ENCODE measurements at places on chromosomes 12 and 14. TPM values are rescaled to one million over a fixed set of nuclear protein-coding genes. Genes with fewer than 3 reads are reported as not detected.

Gene VRTN
- not detected for total RNA-seq

DNA sequence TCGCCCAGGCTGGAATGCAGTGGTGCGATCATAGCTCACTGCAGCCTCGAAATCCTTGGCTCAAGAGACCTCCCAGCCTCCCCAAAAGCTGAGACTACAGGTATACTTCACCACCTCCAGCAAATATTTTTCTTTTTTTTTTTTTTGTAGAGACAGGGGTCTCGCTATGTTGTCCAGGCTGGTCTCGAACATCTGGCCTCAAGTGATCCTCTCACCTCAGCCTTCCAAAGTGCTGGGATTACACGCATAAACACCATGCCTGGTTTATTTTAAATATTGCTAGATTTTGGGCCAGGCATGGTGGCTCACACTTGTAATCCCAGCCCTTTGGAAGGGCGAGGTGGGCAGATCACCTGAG, 26.7 kb upstream of the UBC start:
- no peak for DNase-seq

Gene GIT2
- total RNA-seq, result 99.0 TPM

- no peak for DNase-seq
These were observed 50.0 kb downstream of the FIGNL2 start for GRCh38 chr12:51798501-51798900.

- no peak for DNase-seq
These were observed 19.9 kb upstream of the BDKRB2 start for GRCh38 chr14:96184737-96185136.

GRCh38 chr14:65824285-65824977, 411.9 kb downstream of the FUT8 start:
- DNase-seq, result peak; percentile 69

GRCh38 chr14:51006781-51007211, 62.5 kb upstream of the PYGL start:
- no peak for DNase-seq

Gene ADIPOR2
- 38.5 TPM for total RNA-seq

DNA sequence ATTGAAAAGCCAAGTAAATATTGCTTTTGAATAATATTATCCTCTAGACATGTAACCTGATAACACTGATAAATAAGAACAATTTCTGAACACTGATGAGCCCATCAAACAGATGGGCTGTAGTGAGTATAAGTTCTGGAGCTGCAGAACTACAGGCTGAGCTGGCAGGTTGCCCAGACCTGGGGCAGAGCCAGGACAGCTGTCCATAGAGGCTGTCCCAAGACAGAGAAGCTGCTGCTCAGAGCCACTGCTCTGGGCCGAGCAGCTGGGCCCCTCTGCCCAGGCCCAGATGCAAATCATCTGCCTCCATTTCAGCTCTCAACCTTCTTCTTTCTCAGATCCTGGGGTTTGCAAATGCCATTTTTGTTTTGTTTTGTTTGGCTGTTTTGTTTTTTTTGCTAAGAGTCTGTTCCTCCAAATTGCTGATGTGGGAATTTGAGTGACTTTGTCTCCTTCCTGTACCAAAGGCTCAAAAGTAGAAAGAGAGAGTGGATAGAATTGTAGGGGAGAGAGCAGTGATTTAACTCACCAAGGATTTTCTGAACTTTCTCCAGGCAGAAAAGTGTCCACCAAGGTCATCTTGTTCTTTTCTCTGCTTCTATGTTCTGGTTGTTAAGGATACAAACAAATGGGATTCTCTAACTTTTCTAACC, 4.0 kb upstream of the TESPA1 start:
- no peak for DNase-seq

DNA sequence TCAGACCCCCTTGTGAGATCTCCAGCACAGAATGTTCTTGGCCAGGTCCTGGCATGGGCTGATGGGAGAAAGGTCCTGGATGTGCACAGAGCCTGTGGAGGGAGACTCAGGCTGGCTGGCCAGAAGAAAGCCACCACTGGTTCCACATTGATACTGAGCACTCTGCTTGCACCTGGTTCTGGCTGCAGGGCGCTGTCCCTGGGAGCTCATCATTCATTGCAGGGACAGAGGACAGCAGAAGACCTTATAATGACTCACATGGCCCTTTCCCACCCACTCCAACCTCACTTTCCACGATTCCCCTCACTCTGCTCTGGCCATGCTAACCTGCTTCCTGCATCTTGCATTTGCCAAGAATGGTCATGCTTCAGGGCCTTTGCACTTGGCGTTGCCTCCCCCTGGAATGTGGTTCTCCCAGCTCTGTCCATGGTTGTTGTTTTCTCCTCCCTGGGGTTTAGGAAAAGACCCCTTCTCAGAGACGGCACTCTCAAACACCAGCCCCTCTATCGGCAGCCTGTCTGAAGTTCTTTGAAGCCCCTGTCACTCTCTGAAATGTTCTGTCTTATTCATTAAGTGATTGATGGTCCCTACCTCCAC, 10.3 kb downstream of the KRT7 start:
- DNase-seq, result no peak

DNA sequence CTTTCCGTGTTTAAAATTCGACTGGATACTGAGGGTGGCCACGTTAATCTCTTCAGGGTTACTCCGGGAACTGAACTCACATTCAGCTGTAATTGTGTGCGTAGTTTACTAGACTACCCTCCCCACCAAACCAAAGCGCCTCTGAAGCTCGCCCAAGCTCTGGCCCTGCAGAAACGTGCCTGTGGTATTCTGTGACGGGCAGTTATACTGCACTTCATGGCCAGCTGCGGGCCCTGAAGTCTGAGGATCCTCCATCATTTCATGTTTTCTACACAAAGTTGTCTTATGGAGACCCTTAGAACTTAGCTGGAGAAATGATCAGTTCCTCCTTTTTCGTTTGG, 688 bp downstream of the ZNF26 start:
- peak; percentile 15 for DNase-seq

DNA sequence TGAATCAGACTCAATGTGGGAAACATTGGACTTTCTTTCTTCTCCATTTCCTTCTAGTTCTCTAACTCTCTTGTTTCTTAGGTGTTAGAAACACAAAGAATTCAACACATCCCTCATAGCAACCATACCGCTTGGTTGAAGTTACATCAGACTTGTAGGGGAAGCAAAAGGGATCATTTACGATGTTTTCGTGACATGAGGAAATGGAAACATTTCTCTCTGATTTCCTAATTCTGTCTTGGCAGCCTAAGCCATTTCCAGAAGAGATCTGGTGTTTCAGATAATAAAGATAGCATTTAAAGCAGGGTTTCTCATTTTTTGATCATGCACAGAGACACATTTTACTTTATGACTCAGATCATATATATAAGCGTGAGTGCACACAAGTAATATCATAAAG, 202.0 kb downstream of the TMEM132C start:
- no peak for DNase-seq

- no peak for DNase-seq
These were observed 52.1 kb downstream of the KICS2 start for GRCh38 chr12:64170024-64170423.

GRCh38 chr14:24317141-24317928, 6.0 kb downstream of the LTB4R start:
- DNase-seq, result peak; percentile 22

GRCh38 chr12:132530447-132530846, 40.5 kb downstream of the FBRSL1 start:
- DNase-seq, result no peak

Gene WNT1
- total RNA-seq, result 0.33 TPM

Gene CD69
- 34.0 TPM for total RNA-seq

DNA sequence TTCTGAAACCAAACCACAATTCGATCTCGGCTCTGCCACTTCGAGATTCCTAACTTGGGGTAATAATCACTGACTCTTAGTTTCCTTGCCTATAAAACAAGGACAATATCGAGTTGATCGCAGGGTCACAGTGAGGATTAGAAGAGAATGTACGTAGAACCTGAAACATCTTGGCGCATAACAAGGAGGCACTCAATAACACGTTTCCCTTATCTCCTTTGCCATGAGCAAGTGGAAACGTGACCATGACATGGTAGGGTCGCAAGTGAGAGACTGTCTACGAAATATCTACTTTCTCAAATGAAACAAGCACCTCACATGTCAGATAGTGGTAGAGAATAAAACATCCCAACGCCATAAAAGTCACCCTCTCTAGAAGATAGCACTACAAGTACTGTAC, 2.3 kb downstream of the DICER1 start:
- DNase-seq, result no peak

DNA sequence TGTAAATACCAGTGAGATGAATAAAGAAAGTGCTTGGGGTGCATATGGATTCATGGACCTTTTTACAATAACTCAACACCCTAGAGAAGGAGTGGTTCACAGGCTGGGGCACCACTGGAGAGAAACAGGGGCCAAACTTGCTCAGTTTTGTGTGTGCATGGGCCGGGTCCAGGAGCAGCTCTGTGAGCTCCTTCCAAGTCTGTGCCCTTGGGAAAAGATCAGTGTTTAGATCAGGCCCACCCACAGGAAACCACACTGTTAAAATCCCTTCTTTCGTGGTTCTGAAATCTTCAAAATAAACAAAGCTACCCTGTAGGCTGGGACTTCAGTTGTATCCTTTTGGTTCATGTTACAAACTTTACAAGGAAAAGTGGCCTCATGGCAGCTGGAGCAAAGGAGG, 156.1 kb upstream of the TMEM260 start:
- DNase-seq, result no peak

Gene CMA1
- not detected for total RNA-seq

DNA sequence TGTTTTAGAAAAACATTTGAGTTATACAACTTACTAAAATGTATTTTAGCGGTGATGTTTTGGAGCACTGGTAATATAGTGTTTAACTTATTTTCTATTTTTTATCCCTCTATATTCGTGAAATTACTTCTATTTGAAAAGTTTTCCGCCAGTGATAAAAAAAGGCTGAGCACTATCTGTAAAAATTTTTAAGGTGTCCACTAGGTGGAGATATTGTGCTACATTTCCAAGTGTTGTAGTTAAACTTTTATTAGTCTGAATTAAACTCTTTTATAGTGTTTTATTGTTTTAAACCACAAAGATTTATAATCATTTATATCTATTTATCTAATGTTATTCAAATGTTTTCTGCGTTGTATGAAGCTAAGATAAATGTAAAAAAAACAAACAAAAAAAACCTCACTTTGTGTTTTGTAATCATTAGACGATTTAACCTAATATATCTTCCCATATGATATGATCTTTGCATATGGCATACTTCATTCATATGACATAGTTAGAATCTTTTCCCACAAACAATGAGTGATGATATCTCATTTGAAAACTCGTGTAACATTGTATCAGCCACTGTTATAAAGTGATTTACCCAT, 11.8 kb downstream of the ALG10B start:
- DNase-seq, result peak; percentile 42

GRCh38 chr14:89027097-89027740, 202.8 kb downstream of the TTC8 start:
- peak; percentile 61 for DNase-seq

Gene TOGARAM1
- total RNA-seq, result 18.3 TPM

- no peak for DNase-seq
These were observed 1908.1 kb upstream of the SEL1L start for GRCh38 chr14:83441801-83442200.

Gene GLIPR1L2
- 1.2 TPM for total RNA-seq

GRCh38 chr12:2338991-2339431, 286.2 kb downstream of the CACNA1C start:
- no peak for DNase-seq

Gene POTEM
- not detected for total RNA-seq

Gene HOXC12
- total RNA-seq, result not detected

Gene FAM90A1
- total RNA-seq, result not detected

- DNase-seq, result peak; percentile 27
These were observed 462 bp downstream of the KNTC1 start for GRCh38 chr12:122527478-122527944.

Gene PCBP2
- 858 TPM for total RNA-seq

GRCh38 chr14:75425446-75425845, 2.4 kb upstream of the JDP2 start:
- DNase-seq, result no peak

GRCh38 chr12:123907726-123908476, 64.7 kb downstream of the CCDC92 start:
- DNase-seq, result no peak

DNA sequence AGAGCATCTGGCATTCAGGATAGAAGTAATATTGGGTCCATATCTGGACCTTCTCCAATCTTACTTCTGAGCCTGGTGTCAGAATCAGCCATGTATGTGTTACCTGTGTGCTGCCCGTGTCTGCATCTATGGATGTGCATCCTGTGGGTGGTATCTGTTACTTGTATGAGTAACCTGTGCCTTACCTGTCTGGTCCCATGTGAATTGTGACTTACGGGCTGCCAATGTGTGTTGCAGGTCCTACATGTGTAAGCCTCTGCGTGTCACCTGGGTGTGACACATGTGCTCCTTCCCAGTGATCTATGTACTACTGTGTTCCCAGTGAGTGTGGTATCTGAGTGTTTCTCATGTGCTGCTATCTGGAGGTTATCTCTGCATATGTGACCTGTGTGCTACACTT, 208.4 kb downstream of the ADGRD1 start:
- no peak for DNase-seq

Gene AGAP2
- total RNA-seq, result 54.4 TPM

GRCh38 chr12:82299319-82300025, 58.7 kb downstream of the CCDC59 start:
- no peak for DNase-seq

Gene IAPP
- total RNA-seq, result not detected

- DNase-seq, result no peak
These were observed 143.0 kb downstream of the EMP1 start for GRCh38 chr12:13339538-13339937.

- peak; percentile 61 for DNase-seq
These were observed 59.5 kb downstream of the EMP1 start for GRCh38 chr12:13255792-13256691.

- DNase-seq, result no peak
These were observed 49.1 kb upstream of the FKBP4 start for GRCh38 chr12:2745655-2746054.

Gene CCND2
- 89.3 TPM for total RNA-seq

DNA sequence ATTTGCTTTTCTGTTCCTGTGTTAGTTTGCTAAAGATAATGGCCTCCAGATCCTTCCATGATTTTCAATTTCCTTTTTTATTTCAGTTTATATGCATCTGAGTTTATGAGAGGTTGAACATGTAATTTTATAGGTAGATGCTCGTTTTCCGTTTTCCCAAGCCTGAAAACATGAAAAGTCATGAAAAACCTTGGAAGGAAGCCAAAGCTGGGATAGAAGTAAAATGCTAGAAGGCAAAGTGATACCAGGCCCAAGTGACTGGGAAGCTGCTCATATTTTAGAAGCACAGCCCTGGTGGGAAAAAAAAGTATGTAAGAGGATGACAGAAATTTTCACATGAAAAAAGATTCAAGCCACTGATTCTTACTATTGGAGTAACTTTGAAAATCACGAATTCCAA, 290.8 kb downstream of the PRKD1 start:
- no peak for DNase-seq

- DNase-seq, result no peak
These were observed 357 bp downstream of the HOMEZ start for GRCh38 chr14:23285530-23286019.

Gene CLEC4A
- total RNA-seq, result 2.9 TPM

DNA sequence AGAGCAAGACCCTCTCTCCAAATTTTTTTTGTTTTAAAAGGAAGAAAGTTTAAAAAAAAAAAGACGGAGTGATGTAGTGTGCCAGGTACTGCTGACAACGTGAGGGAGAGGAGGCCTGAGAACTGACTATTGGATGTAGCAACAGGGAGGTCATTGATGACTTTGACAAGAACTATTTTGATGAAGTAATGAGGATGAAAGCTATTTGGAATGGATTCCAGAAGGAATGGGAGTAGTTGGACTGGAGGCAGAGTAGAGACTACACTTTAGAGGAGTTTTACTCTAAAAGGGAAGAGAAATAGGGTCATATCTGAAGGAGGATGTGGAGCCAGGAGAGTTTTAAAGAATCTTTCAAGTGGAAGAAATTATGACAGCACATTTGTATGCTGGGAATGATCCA, 27.8 kb upstream of the SLC38A2 start:
- no peak for DNase-seq

Gene GUCY2C
- not detected for total RNA-seq
